ENCODE measurements at places on chromosomes 6 and 20. TPM values are rescaled to one million over a fixed set of nuclear protein-coding genes. Genes with fewer than 3 reads are reported as not detected.

DNA sequence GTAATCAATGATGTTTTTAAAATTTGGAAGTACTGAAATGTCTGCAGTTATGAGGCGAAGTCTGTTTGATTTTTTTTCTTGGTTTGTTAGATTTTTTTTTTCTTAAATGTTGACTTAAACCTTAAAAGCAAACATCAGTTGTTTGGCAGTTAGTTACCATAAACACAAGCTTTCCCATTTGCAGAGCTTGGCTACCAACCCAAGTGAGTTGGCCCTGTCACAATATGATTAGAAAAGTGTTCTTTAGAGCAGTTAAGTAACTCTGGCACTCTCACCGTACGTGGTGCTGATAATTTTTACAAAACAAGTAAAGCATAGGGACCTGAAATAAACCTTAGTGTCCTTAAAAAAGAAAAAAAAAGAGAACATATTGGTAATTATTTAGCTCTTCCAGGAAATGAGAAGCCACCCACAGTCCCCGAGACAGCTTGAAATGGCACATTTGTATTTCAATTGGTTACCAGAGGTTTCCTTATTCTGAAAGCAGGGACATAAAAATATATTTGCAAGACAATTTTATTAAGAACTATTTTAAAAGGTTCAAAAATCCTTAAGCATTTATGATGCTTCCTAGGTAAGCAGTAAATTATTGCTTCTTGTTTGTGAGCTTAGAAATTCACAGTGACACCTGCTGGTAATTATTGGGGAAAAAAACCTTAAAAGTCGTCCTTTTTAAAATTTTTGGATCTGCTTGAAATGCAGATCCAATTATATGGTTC lies 3.9 kb downstream of the HEY2 start:
- no peak for DNase-seq

DNA sequence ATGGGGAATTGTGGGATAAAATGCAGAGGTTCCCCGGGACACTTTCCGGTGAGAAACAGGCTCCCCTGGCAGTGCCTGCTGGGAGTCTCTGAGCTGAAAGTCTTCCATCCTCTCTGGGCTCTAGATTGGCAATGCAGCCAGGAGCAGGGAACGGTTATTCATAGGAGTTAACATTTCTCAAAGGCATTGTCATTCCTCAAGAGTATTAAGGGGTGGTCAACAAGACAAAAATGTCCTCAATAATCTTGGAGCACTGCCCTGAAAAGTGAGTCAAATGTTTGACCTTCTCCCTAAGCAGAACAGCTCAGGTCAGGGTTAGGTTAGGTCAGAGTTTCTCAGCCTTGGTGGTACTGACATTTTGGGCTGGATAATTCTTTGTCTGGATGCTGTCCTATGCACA lies 13.2 kb downstream of the BPIFB1 start:
- DNase-seq, result no peak

GRCh38 chr6:146871611-146872425 lies 273.0 kb downstream of the ADGB start:
- no peak for DNase-seq

- DNase-seq, result no peak
These were observed 54.2 kb downstream of the TBC1D7 start for GRCh38 chr6:13273931-13274706.

BTNL2 gene
- not detected for total RNA-seq

DNA sequence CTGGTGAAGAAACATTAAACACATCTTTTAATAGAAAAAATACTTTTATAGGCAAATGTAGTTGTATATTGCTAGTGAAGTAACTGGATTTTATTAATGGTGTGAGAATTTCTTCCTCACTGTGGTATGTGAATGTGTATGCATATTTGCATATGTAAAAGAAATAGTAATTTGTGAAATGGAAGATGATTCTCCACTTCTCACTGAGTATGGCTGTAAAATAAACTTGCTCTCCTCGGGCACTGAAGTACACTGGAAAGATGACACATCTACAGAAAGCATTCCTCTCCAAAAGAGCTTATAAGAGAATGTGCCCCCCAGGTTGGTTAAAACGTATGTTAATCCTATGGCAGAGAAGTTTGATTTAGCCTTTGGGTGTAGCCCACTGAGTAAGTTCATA lies 155.5 kb downstream of the LPA start:
- DNase-seq, result no peak

ARG1 gene
- total RNA-seq, result 0.41 TPM

DNA sequence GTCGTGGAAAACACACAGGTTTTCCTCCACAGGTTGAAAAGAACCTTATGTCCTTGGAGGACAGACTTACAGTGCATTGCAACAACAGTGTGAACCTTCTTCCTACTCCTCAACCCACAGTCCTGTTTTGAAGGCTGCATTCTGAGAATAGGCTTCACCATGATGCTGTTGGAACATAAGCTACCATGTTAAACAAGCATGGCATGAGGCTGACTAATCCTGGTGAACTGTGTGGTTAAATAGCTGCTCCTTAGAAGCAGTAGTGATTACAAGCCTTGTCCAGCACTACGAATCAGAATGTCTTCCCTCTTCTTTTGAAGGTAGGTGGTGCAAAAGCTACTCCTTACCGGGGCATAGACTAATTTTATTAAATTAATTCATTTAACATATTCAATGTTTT lies 368.5 kb upstream of the EPHA7 start:
- DNase-seq, result no peak

MROH8 gene
- total RNA-seq, result 5.3 TPM

Measured in frontal cortex (tissue), 4 donors.